ENCODE measurements at places on chromosomes 7 and 10.
A peak's percentile ranks its signal among the peaks of the same experiment; 100 is the strongest.

DNA sequence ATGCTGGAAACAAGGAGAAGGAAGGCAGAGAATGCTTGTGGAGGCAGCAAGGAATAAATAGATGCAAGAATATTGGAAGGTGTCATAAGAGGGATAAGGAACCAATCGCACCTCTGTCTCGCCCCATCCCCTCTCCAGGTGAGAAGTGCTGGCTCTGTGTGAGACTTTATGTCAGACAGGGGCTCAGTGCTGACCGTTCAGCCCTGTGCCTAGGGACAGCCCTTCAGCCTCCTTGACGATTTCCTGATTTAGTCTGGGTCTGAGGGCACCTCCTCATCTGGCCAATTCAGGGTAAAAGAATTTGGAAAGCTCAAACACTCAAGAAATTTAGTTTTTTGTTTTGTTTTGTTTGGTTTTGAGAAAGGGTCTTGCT, 54.9 kb downstream of the FAM241B start:
- DNase-seq: no peak

DNA sequence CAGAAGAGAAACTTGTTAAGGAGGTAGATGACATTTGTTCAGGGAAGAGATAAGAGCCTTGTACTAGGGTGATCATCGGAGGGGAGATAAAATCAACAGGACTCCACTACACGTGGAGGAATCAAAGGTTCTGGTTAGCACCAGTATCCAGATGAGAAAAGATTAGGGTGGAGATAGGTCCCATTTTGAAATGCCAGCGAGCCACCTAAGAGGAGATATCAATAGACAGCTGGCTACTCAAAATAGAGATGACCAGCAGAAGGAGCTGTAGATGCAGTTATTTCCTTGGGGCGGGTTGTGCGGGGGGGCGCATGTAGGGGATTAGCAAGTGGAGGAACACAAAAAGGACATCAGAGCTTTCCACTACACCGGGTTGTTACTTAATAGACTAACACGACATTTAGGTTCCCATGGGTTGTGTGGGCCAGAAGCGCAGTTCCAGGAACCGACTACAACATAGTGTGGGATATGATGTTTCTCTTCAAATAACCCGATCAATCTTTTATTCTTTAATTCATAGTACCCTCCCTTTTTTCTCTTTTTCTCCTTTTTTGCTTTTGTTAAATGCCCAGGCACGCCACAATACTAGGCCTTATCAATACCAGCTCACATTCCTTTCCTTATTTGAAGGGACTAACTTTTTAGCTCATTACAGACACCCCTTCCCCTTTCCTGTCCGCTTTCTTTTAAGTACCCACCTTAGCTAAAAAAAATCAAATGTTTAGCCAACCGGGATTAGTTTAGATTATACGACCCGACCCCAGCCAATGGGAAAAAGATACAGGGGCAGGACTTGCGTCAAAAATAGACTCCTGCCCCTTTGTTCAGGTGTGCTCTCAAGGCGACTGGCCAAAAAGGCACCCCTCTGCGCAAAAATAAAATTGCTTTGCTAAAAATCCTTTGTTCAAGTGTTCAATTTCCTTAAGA, 2.0 kb upstream of the KIF11 start:
- peak; percentile 49 for DNase-seq

- no peak for DNase-seq
Measured at GRCh38 chr7:155698633-155699032, 54.2 kb downstream of the RBM33 start.

DNA sequence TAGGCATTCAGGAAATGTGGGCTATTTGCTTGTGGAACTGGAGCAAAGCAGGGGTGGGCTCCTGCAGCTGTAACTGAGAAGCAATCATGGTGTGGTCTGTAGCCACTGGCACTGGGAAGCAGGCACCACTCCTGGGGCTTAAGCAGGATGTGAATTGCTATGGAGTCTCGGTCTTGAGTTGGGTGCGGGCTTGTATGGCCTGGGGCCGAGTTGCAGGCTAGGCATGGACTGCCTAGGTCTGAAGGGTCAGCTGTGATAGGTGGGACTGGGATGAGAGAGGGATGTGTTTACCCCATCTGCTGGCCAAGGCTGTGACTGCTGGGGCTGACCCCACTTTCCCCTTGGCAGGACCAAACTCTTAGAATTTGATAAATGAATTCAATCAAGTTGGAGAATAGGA, 43.0 kb downstream of the ADCY1 start:
- no peak for DNase-seq

DNA sequence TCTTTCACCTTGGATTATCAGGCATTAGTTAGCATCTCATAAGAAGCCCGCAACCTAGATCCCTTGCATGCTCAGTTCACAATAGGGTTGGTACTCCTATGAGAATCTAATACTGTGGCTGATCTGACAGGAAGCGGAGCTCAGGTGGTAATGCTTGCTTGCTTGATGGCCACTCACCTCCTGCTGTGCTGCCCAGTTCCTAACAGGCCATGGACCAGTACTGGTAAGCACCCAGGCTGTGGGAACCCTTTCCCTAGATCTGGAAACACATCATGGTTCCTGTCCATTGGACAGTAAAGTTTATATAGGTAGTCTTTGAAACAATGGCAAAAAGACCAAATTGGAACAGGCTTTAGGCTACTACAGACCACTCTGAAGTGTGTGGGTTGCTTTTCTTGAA, 9.4 kb upstream of the CTTNBP2 start:
- DNase-seq: no peak

DNA sequence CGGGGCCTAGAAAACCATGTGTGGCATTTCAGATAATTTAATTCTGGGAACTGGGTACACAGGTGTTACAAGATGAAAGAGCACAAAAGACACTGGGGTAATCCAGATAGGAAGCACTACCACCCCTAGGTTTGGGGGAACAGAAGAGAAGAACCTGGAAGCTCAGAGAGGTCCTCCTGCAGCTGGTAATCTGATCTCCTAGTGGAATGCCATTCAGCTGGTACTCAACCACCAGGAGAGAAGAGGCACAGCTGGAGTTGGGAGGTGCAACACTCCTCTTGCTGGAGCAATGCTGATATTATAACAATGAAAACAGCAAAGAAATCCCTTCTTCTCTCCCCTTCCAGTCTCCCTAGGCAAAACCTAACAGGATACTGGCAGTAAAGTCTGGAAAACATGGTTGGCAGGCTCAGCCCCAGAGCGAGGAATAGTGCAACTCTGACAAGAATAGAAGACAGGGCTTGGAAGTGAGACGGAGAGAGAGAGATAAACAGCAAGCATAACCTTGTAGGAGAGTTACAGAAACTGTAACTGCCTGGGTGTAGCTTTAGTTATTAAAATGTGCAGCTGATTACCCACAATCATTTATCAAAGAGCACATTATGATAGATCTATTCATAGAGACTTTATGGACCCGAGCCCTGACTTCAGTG, 35.0 kb downstream of the NRF1 start:
- no peak for DNase-seq
